Stimulated activated naive B cell treated with anti-CD40 and anti-IgM and Interleukin-4, amounts not matched to agents 10 μg/mL and 1 μg/mL and 100 μg/mL, for 72 hours (primary cell): ENCODE measurements at places on chromosomes 5 and 9.

DNA sequence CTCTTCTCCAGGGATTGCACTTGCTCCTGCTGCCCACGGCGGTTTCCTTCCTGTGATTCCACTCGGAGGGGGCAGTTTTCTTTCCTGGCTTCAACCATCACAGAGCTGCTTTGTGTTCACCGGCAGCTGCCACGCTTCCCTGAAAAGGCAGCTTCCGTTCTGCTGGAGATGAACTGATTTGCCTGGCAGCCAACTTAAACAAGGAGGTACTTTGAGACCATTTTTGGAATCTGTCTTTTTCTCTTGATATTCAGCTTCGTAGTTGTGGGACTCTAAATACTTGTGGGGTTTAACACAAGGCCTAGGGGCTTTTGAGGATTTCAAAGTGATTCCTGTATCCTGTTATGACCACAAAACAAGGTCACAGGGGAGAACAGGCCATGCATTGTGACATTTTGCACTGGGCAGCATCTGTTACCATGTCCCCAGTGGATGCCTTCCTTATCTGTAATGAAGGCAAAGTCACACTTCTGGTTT, 192.0 kb downstream of the MTRR start:
- peaks cover 4% of the 10 kb centered on the region for H3K4me1 ChIP-seq
- no peak for DNase-seq
- no peaks in the 10 kb centered on the region for H3K36me3 ChIP-seq
- H3K4me3 ChIP-seq: no peak overlapping the region
- H3K27ac ChIP-seq: no peak overlapping the region

DNA sequence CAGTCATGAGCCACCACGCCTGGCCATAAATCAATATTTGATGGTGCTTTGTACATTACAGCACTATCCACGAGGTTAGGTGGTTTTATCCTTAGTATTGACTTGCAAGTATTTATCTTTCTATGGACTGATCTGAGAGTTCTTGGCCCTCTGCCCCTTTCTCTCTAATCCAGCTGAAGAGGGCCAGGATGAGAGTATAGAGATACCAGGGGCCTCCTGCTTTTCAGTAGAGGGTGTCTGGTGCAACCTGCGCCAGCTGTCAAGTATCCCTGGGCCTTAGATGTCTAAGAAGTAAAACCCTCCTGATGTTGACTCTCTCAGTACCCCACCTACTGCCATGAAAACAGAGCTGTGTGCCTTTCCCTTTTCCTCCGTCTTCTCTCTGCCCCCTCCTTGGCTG, 153.4 kb downstream of the SLIT3 start:
- no peak for DNase-seq
- no peak overlapping the region for H3K27ac ChIP-seq
- no peak overlapping the region for H3K4me3 ChIP-seq
- H3K36me3 ChIP-seq: no peaks in the 10 kb centered on the region

DNA sequence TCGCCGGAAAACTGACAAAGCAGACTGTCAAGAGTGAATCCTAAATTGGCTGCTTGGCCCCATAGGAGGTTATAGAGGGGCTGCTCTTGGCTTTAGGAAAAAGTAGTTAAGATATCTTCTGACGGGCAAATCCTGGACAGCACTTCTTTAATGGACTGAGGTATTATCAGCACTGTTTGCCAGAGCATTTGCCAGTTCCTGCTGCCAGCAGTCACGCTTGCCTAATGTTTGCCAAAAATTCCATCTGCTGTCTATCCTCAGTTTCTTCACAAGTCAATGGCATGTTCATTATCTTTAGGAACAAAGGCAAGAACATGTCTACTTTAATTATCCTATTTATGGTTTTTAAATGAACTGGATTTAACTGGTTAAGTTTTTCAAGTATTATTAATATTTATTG, 25.8 kb upstream of the SREK1 start:
- no peaks in the 10 kb centered on the region for H3K36me3 ChIP-seq
- no peak overlapping the region for H3K27ac ChIP-seq
- no peaks in the 10 kb centered on the region for H3K27me3 ChIP-seq
- DNase-seq: no peak

- H3K27ac ChIP-seq: no peak overlapping the region
- no peak overlapping the region for H3K4me3 ChIP-seq
- H3K4me1 ChIP-seq: peaks cover 31% of the 10 kb centered on the region
- H3K36me3 ChIP-seq: peaks cover 15% of the 10 kb centered on the region
Measured at GRCh38 chr5:78644741-78645300, 3.8 kb downstream of the LHFPL2 start.

GRCh38 chr5:57718155-57718554, 235.5 kb upstream of the ACTBL2 start:
- no peaks in the 10 kb centered on the region for H3K4me1 ChIP-seq
- H3K27ac ChIP-seq: no peak overlapping the region
- no peaks in the 10 kb centered on the region for H3K27me3 ChIP-seq
- no peak overlapping the region for H3K4me3 ChIP-seq

- H3K27me3 ChIP-seq: peaks cover 4% of the 10 kb centered on the region
- no peaks in the 10 kb centered on the region for H3K36me3 ChIP-seq
- H3K4me1 ChIP-seq: no peaks in the 10 kb centered on the region
- no peak overlapping the region for H3K4me3 ChIP-seq
- no peak for DNase-seq
- no peak overlapping the region for H3K27ac ChIP-seq
Measured at GRCh38 chr5:39405083-39405843, 19.5 kb downstream of the DAB2 start.

GRCh38 chr5:172686539-172687390, 45.7 kb downstream of the NEURL1B start:
- no peak overlapping the region for H3K27ac ChIP-seq
- peaks cover 5% of the 10 kb centered on the region for H3K36me3 ChIP-seq
- H3K4me1 ChIP-seq: peaks cover 22% of the 10 kb centered on the region
- no peak overlapping the region for H3K4me3 ChIP-seq

GRCh38 chr9:73059247-73059646, 92.4 kb upstream of the ANXA1 start:
- no peaks in the 10 kb centered on the region for H3K36me3 ChIP-seq
- H3K4me1 ChIP-seq: no peaks in the 10 kb centered on the region
- no peaks in the 10 kb centered on the region for H3K27me3 ChIP-seq
- H3K4me3 ChIP-seq: no peak overlapping the region
- H3K27ac ChIP-seq: no peak overlapping the region

DNA sequence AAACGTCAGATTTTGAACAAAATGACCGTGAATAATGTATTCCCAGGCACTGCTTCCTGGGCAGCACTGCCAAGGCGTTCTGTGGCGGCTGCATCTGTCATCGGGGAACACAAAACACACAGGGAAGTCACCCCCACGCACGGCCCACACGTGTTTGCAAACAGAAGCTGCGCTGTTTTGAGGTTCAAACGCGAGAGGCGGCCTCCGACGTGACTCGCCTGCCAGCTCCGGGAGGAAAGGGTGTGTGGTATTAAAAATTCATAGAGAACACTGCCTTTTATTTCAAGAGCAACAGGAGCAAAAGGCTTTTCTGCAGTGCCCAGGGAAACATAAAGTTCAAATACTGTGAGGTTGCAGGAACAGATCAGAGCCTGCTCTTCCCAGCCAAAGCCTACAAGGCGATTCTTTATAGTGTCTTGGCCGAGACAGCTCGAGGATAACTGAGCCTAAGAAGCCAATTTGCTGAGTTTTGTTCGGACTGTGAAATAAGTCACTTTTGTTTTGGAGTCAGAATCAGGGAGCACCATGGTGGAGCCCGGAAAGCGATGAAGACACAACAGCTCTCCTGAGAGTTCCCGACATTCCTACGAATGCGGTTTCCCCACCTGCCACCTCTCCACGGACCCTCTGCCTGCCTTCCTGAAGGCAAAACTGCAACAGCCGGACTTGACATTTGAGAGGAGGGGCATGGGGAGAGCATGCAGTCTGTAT, 115.3 kb upstream of the IRX2 start:
- no peaks in the 10 kb centered on the region for H3K36me3 ChIP-seq
- no peak overlapping the region for H3K4me3 ChIP-seq
- H3K27me3 ChIP-seq: no peaks in the 10 kb centered on the region
- H3K27ac ChIP-seq: no peak overlapping the region
- no peaks in the 10 kb centered on the region for H3K4me1 ChIP-seq

GRCh38 chr5:131260895-131261294, 3.0 kb upstream of the CDC42SE2 start:
- H3K27me3 ChIP-seq: no peaks in the 10 kb centered on the region
- no peak for DNase-seq
- peaks cover 17% of the 10 kb centered on the region for H3K36me3 ChIP-seq
- H3K4me1 ChIP-seq: peaks cover 44% of the 10 kb centered on the region
- no peak overlapping the region for H3K27ac ChIP-seq
- H3K4me3 ChIP-seq: no peak overlapping the region

DNA sequence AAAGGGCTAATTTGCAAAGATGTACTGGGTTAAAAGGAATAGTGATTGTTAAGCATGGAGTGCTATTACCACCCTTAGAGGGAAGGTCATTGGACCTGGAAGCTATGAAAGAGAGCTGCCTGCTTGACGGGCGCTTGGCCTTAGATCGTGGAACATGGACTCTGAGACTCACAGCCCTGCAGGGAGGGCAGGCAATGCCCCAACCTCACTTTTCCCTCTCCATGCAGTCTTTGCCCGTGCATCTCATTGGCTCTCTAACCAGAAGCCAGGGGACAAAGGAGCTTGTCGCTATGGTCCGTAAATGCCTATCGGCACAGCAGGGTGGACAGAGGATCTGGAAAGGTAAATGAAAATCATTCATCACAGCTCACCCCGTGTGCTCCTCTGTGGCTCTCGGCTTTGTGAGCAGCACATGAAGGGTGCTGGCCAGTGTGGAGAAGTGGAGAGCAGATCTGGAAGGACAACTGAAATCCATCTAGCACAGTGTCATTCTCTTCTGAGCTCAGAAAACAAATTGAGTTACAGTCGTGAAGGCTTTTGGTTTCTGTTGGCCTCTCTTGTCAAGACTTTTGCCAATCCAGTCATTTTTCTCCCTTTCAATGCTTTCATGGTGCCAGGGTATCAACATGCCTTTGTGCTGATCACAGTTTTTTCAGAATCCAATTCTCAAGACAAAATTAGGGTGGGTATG, 186.2 kb downstream of the SNX18 start:
- H3K36me3 ChIP-seq: no peaks in the 10 kb centered on the region
- H3K27ac ChIP-seq: peak overlapping the region; percentile 37
- no peak overlapping the region for H3K4me3 ChIP-seq
- no peak for DNase-seq
- H3K27me3 ChIP-seq: no peaks in the 10 kb centered on the region
- peaks cover 27% of the 10 kb centered on the region for H3K4me1 ChIP-seq

- no peak for DNase-seq
- no peak overlapping the region for H3K4me3 ChIP-seq
- H3K27me3 ChIP-seq: peaks cover 52% of the 10 kb centered on the region
Measured at GRCh38 chr5:112436144-112436543, 17.1 kb upstream of the EPB41L4A start.

- DNase-seq: no peak
- no peak overlapping the region for H3K27ac ChIP-seq
- H3K27me3 ChIP-seq: no peaks in the 10 kb centered on the region
- no peak overlapping the region for H3K4me3 ChIP-seq
Measured at GRCh38 chr9:129945314-129945713, 97.7 kb downstream of the FNBP1 start.

GRCh38 chr9:133477992-133478850, 678 bp downstream of the SLC2A6 start:
- H3K27me3 ChIP-seq: peaks cover 3% of the 10 kb centered on the region
- peak; percentile 35 for DNase-seq
- H3K4me3 ChIP-seq: peak overlapping the region; percentile 90

DNA sequence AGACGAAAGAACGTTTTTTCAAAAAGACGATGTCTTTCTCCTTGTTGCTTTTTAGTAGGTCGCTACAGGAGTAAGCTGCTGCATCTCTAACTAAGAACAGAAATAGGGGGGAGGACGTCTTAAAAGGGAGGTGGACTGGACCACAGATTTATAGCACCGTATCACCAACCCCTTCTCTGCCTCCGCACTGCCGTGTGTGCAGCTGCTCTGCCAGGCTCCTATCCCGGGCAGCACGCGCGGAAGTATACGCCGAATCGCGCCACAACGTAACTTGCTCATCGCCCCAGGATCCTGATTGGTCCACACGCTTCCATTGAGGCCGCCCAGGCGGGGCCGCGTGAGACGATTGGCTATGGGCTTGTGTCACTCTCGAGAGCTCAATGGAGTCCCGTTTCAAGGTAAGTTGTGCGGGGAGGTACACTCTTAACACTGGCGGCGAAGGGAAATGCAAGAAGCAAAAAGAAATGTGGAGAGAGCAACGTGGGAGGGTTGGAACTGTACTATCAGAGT, at the start of gene ELAVL2:
Gene ELAVL2, minus strand, starts transcription at position 121 of the 510 bp plus-strand sequence. CDS start 64,006 bp downstream, outside the sequence.
- peaks cover under 1% of the 10 kb centered on the region for H3K4me1 ChIP-seq
- H3K27me3 ChIP-seq: peaks cover 37% of the 10 kb centered on the region
- peak; percentile 44 for DNase-seq
- peaks cover 2% of the 10 kb centered on the region for H3K36me3 ChIP-seq

GRCh38 chr5:73431204-73431851, 17.2 kb downstream of the FOXD1 start:
- peaks cover 52% of the 10 kb centered on the region for H3K27me3 ChIP-seq
- H3K27ac ChIP-seq: no peak overlapping the region
- DNase-seq: no peak
- peaks cover 15% of the 10 kb centered on the region for H3K4me1 ChIP-seq

DNA sequence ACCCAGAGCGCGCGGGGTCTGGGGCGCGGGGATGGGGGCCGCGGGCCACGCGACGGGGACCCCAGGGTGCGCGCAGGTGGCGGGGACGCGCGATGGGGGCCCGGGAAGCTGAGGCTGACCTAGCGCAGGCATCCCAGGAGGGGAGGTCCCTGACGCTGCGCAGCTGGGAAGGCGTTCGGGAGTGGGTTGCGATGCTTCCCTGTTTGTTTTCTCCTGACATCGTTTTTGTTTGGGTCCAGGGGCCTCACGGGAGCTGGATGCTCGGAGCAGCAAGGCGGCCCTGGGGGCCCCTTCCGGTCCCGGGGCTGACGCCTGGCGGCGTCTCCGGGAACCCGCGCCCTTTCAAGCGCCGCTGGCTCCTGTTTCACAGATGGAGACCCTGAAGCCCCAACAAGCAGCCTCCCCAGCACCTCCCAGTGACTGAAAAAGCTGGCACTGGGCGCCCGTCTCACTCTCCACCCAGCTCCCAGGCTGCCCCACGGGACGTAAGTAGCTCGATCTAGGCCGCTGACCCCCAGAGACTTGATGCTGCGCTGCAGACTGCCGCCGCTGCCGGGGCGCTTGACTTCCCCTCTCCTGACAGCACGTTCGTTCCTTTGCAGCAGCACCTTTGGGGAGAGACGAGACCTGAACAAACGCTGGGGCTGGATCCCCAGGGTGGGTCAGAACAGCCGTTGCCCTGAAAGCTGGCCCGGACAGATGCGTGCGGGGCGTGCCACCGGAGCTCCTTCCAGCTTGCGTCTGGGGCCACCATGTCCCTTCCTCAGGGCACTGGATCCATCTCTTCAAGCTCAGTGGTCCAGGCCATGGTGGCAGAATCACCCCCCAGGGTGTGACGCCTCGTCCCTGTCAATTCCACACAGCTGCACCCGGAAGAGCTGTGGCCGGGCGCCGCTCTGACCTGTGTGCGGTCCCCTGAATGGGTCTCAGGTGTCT, 593 bp downstream of the BRD3OS start:
- DNase-seq: peak; percentile 42
- peaks cover 3% of the 10 kb centered on the region for H3K36me3 ChIP-seq
- H3K27ac ChIP-seq: peak overlapping the region; percentile 89
- peak overlapping the region; percentile 85 for H3K4me3 ChIP-seq
- H3K27me3 ChIP-seq: no peaks in the 10 kb centered on the region
- H3K4me1 ChIP-seq: peaks cover 22% of the 10 kb centered on the region

- no peak overlapping the region for H3K27ac ChIP-seq
- no peaks in the 10 kb centered on the region for H3K4me1 ChIP-seq
- DNase-seq: no peak
- no peaks in the 10 kb centered on the region for H3K36me3 ChIP-seq
- H3K27me3 ChIP-seq: no peaks in the 10 kb centered on the region
- no peak overlapping the region for H3K4me3 ChIP-seq
Measured at GRCh38 chr5:60673334-60673733, 26.6 kb downstream of the DEPDC1B start.

- no peak overlapping the region for H3K4me3 ChIP-seq
- H3K27ac ChIP-seq: no peak overlapping the region
- H3K27me3 ChIP-seq: peaks cover 5% of the 10 kb centered on the region
- no peak for DNase-seq
- H3K36me3 ChIP-seq: no peaks in the 10 kb centered on the region
Measured at GRCh38 chr9:107700847-107701246, 211.3 kb upstream of the KLF4 start.
